Effector CD8-positive, alpha-beta T cell (primary cell): ENCODE measurements at places on chromosomes 12 and 14.

GRCh38 chr12:110693731-110694130 is 4.8 kb upstream of the HVCN1 start:
- no peak for DNase-seq

GRCh38 chr12:30533558-30534265 is 162.0 kb downstream of the IPO8 start:
- DNase-seq = no peak

DNA sequence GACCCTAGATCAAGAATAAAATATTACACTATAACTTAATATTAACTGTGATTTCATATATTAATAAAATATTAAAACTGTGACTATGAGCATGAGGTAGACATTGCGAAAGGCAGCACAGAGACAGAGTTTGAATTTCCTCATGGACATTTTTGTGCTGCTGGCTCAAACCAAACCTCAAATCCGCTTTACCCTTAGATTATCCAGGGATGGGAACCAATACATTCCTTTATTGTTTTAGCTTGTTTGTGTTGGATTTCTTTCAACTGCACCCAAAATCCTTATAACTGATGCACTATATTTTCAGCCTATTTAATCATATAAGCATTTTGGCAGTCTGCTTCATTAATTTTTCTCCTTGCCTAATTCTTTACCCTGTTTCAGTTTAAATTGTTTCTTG is 436.7 kb downstream of the ATP23 start:
- no peak for DNase-seq

- no peak for DNase-seq
Measured at GRCh38 chr12:26037615-26038220, 79.2 kb downstream of the RASSF8 start.

DNA sequence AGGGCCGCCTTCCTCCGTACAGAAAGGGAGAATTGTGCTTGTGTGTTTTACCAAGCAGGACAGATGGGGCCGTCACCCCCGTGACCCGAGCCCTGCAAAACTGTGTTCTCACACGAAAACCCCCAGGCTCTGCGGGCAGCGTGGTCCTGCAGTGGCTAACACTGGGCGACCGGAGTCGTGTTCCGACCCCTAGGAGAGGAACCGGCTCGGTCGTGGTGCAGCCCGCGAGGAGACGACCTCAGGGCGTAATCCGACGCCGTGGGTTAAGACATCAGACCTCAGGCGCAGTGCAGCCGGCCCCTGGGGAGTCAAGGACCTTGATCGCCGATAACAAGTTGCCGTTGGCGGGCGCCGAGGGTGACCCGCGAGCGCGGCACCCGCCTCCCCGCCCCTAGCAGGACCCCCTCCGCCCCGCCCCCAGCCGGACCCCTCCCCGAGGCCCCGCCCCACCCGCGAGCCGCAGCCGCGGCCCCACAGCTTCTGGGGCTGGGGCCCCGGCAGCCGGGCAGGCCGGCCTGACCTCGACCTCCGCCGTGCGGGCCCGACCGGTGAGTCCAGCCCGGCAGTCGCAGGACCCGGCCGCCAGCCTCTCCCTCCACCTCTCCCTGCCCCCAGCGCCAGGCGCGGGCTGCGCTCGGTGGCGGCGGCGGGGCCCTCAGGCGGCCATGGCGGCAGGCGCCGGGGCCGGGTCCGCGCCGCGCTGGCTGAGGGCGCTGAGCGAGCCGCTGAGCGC is at the start of gene CHPT1:
TSS of gene CHPT1 (plus strand) at position 444 of the 733 bp plus-strand sequence. CDS start at position 666, 222 bp downstream.
- DNase-seq = peak; percentile 35

- no peak for DNase-seq
Measured at GRCh38 chr12:111296906-111297463, 71.9 kb downstream of the PHETA1 start.
